ENCODE measurements at places on chromosomes 6 and 20. TPM values are rescaled to one million over a fixed set of nuclear protein-coding genes. Genes with fewer than 3 reads are reported as not detected.

The SRMS gene
- total RNA-seq = not detected

GRCh38 chr6:81263531-81264168 lies 488.8 kb downstream of the TENT5A start:
- no peak for DNase-seq

DNA sequence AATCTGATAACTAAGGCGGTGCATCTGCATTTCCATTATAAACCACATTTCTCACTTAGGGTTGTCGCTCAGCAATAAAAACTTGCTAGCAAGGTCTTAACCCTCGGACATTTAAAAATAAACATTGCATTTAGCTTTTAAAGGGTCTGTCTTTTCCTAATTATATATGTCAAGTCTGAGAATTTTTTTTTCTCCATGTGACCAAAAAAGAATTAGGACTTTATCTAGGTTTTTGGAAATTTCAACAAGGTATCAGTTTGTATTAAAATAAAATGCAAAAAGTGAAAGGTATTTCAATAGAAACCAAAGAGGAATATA lies 198.1 kb downstream of the FOXA2 start:
- no peak for DNase-seq

The TMEM200A gene
- total RNA-seq = 0.15 TPM

GRCh38 chr6:13526357-13526726 lies 38.9 kb upstream of the GFOD1 start:
- DNase-seq = no peak

DNA sequence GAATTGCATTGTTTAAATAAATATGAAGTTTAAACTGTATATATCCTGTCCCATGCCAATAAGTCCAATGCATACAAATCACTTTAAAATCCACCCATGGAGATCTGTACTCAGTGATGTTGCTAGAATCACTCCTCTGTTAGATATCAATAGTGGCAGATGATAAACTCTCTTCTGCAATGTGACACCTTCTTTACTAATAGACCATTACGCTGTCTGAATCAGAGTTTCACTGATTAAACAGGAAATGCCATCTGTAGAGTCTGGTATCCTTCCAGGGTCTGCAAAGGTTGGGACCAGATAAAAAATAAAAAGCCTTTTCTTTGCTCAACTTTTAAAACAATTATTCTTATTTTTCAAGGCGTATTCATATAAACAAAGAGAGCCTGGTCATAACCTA lies 134.5 kb downstream of the EDN3 start:
- no peak for DNase-seq

DNA sequence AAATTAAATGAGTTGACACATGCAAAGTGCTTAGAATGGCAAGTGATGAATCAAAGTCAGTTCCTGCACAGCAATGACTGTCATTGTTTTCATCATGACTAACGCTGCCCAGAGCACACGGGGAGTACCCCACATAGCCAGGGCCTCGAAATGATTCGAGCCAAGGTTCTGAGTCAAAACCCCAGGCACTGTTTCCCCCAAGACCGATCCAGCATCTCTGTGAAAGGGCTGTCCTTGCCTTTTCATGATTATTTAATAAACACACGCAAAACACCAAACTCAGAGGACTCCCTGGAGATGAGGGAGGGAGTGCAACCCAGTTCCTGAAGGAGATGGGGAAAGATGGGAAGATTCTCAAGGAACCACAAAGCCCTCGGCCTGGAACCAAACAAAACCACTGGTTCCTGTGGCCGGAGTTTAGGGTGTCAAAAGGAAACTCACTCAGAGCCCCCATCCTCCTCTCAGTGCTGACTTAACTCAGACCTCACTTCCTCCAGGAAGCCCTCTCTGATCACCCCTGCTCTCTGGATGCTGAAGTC lies 3.8 kb downstream of the PREX1 start:
- no peak for DNase-seq

DNA sequence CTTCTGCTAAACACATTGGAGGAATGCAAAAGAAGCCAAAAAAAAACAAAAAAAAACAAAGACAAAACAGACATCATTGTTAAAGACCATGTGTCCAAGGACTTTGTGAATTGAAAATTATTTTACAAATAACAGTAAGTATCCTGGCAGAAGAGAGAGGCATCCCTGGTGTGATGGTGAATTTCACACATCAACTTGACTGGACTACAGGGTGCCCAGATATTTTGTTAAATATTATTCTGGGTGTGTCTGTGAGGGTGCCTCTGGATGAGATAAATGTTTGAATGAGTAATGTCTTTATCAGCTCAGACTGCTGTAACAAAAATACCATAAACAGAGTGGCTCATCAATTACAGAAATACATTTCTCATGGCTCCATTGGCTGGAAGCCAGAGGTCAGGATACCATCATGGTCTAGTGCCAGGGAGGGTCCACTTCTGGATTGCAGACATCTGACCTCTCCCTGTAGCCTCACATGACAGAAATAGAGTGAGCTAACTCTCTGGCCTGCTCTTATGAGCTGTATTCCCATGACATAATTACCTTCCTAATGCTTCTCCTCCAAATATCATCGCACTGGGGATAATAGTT lies 12.2 kb upstream of the C6orf118 start:
- no peak for DNase-seq

GRCh38 chr20:4805663-4806449 lies 84.1 kb downstream of the PRND start:
- DNase-seq = no peak

The LY6G6C gene
- not detected for total RNA-seq

Data from left ventricle myocardium superior (tissue), 1 donor.